ENCODE measurements at places on chromosomes 3 and 15.

DNA sequence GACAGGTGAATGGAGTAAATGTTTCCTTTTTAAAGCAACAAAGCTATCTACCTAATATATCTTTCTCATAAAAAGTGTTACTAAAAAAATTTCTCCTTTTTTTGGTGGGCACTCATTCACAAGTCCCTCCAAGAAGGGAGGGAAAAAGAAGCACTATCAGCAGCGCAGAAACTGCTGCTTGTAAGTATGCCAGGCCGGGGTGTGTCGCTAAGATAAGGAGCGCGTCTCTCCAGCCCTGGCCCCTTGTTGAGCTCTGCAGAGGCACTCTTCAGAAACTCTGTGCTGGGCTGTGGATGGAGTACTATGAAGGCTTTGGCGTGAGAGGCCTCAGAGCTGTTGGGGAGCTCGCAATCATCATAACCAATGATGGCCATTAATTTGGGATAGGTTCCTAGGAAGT lies 49.1 kb downstream of the ZDHHC3 start:
- no peak for DNase-seq

DNA sequence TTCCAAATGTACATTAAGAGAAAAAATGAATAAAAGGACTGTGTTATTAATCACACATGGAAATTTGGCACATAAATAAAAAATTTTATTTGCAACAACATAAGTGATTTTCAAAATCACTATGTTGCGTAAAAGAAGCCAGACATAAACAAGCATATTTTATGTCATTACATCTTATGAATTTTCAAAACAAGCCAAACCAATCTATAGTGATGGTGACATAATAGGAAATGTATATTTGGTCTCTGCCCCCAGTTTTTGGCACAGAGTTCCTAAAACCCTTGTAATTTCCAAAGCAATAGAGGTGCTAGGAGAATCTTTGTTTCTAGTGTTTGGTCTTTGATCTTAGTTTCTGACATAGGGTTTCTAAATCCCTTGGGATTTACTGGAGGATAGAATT lies 543.3 kb downstream of the ZBBX start:
- no peak for DNase-seq

GRCh38 chr3:100454677-100455076 lies 37.7 kb upstream of the TMEM45A start:
- no peak for DNase-seq

DNA sequence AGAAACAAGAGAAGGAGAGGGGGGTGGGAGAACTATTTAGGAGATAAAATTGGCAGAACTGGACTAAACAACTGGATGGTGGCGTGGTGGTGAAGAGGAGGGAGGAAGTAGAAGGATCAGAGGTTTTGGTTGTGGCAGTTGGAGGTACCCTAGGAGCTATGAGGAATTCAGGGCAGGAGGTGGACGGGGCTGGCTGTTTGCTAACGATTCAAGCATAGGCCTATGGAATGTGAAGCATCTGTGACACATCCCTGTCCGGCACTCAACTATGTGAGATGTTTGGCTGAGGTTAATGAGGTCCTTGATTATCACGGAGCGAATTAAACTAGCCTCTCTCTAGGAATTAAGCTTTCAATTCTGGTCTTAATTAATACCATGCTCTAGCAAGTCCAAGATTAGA lies 13.5 kb downstream of the TARS3 start:
- no peak for DNase-seq

DNA sequence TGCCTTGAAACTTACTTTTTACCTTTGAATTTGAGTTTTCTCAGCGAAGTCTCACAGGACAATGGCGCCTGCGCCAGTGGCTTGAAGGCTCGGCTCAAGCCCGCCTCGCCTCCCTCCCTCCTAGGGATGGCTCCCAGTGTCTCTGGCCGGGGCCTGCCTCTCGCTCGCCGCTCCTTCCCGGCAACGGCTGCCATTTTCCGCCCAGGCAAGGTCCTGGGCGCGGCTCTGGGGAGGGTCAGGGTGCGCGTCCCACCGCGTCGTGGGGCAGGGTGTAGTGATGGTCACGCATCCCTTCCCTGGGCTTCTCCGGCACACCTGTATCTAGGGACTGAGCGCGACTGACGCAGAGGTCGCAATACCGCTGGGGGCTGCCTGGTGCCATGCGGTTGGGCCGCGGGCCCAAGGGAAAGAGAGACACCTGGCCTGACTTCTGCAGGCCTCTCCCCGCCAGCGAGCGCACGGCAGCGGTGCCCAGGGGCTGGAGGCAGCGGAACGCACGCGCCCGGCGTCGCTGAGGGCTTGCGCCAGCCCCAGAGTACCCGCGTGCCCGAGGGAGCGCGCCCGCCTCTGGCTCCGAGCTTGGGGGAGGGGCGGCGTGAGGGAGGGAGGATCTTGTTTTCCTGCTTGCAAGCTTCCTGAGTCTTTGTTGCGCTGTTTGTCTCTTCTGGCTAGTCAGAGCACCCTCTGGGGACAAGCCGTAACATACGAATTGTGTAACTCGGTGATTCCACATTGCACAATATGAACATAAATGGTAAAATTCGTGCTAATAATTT lies 20.7 kb upstream of the FEM1B start:
- peak; percentile 21 for DNase-seq

DNA sequence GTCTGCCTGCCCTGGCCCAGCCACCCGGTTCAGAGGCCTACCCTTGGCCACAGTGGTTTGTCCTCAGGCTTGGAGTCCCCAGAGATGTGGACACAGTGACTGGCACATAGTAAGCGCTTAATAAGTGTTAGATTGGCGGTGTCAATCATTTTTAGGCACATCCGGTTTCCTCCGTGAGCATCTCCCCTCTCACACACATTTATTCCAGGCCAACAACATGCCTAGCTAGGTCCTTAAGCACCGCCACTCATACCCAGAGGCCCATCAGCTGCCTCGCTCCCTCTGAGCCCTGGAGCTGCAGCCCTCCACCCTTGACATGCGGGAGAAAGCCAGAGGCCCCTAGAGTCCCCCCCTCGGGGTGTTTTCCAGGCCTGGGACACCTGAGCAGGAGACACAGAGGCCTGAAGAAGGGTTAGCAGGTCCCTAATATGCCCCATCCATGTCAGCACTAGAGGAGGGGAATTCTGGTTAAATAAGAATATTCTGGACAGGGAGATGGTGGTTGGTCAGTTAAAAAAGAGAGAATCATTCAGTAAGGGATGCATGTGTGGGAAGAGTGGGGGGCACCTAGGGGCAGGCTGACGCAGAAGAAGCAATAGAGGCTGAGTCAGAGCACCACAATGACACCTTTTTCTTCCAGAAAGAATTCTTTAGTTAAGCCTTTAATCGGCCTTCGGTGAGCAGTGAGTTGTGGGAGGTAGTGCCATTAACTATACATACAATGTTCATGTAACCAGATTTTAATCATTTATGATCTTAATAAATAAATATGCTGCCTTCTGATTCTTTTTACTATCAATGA lies 22.3 kb downstream of the NR2F2 start:
- no peak for DNase-seq

GRCh38 chr3:122365073-122365472 lies 18.0 kb downstream of the MIX23 start:
- no peak for DNase-seq

GRCh38 chr3:112018712-112019111 lies 15.8 kb upstream of the TMPRSS7 start:
- DNase-seq, result no peak

DNA sequence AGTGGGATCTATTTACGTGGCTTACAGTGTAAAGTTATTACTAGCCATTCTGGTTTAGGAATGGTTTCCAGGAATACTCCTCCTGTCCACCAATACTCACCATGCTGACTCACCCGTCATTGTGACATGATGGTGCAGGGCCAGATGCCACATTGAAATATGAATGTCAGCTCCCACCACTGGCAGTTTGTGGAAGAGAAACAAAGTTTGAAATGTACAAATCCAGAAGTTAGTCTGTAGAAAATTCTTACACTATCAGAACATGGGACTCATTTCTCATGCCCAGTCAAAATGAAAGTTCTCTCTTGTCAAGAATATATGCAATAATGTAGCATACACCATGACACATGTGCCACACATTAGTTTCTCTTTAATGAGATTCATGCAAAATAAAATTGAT lies 14.4 kb upstream of the TSPAN3 start:
- no peak for DNase-seq

DNA sequence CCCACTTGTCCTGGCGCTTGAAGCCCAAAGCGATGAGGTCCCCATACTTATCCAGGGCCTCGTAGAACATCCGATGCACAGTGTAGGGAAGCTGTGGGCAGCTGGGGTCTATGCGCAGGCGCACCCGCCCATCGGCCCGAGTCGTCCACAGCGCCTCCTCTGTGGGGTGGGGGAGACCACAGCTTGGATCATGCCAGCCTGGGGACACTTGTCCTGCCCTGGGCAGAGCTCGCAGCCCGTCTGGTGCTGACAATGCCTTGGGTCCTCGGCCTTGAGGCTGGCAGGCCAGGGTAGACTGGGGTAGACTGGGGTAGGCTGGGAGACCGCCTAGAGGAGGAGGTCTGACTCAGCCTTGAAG lies 39.8 kb downstream of the ACSBG1 start:
- DNase-seq, result no peak

- DNase-seq, result no peak
Measured at GRCh38 chr3:18153571-18154173, 271.5 kb downstream of the SATB1 start.

GRCh38 chr3:184610245-184610871 lies 48.8 kb downstream of the EPHB3 start:
- no peak for DNase-seq

DNA sequence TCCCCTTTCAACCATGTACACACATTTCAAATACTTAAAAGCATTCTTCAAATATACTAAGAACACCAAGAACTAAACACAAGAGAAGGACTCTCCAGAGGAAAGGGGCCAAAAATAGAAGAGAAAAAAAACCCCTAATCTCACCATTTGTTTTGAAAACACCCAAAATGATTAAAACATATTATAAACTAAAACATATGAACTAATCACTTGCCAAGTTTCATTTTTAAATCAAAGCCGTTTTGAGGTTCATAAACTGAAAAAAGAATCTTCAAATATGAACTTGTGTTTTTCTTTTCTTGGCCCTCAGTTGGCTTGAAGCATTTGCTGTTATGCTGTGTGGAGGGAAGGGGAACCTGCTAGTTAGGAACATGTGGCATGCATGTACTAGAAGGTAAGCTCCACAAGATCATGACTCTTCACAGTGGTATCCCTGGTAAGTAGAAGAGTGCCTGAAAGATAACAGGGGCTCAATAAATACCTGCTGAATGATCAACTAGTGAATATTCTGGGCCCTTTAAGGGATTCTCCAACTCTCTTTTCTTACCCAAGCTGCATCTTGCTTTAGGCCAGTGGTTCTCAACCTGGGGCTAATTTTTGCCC lies 224.5 kb downstream of the TIGIT start:
- DNase-seq, result no peak

- DNase-seq, result no peak
Measured at GRCh38 chr3:38646062-38646461, 3.4 kb downstream of the SCN5A start.

- DNase-seq, result no peak
Measured at GRCh38 chr3:106447723-106448301, 579.0 kb upstream of the CBLB start.

DNA sequence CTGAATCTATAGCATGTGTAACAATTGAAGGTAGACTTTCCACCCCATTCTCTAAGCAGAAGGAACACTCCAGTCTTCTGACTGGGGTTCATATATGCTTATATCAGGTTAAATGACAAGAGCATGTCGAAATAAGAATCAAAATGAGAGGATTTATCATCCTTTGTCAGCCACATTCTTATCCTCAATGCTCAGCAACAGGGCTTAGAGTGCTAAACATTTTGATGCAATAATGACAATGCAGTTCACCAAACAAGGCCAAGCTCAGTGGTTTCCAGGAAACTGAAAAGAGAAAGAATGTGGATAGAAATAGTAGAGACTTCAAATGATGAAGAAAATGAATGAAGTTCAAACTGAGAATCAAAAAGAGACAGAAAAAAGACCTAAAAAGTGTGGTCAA lies 78.0 kb downstream of the FSIP1 start:
- no peak for DNase-seq

GRCh38 chr15:80210611-80211573 lies 41.1 kb downstream of the CTXND1 start:
- no peak for DNase-seq
